ENCODE measurements at places on chromosomes 12 and 14.

DNA sequence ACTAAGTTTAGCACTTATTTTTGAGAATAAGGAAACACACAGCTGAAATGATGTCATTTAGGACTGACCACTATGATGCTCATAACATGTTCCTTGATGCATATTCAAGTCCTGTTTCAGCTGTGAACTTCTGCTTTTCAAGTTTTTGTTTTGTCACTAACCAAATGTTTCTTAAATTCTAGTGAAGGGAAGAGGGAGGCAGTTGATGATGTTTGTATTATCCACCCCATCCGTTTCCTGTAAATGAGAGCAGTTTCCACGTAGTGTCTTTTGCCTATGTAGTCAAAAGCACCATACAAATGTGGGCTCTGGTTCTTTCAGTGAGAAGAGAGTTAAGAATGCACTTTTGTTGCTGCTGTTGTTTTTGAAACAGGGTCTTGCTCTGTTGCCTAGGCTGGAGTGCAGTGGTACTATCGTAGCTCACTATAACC, 491.8 kb downstream of the PCNX1 start:
- no peak for DNase-seq

DNA sequence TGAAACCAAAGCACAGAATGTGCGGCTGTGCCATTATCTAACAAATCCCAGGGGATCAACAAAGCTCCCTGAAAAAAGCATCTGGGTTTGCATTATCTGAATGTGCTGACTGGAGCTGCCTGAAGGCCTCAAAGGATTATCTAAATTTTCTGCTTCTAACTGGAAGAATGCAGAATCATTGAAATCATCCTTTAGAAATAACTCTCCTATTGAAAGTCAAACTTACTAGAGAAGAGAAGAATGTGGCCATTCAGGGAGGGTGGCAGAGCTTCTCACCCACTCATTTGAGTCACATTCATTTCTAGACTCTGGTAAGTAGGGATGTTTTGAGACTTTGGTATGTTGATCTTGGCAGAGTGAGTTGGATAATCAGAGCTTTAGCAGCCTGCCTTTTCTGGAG, 220.6 kb upstream of the RGS6 start:
- DNase-seq: no peak

GRCh38 chr14:77139540-77140358, 1.8 kb downstream of the ZDHHC22 start:
- DNase-seq: peak; percentile 97

- peak; percentile 51 for DNase-seq
Observed at GRCh38 chr14:24416932-24417619, 12.4 kb downstream of the CBLN3 start.

GRCh38 chr12:39372929-39373328, 70.0 kb downstream of the KIF21A start:
- no peak for DNase-seq

DNA sequence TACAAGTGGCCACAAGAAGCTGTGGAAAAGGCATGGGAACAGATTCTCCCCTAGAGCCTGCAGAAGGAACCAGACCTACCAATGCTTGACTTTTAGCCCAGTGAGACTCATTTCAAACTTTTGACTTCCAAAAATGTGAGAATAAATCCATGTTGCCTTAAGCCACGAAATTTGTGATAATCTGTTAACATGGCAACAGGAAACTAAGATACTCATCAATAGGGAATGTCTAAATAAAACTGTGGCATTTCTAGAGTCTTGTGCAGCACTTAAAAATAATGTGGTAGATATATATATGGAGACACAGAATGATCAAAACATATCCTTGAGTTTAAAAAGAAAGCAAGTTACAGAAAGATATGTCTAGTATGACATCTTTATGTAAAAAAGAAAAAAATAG, 12.0 kb downstream of the HECTD4 start:
- DNase-seq: no peak
